Hematopoietic multipotent progenitor cell treated with erythropoietin and hydrocortisone succinate and interleukin-3 and kit ligand, for 15 days (in vitro differentiated cells): ENCODE measurements at places on chromosomes 1 and 21.
A peak's percentile ranks its signal among the peaks of the same experiment; 100 is the strongest.

- DNase-seq = no peak
Observed at GRCh38 chr1:178254433-178254832, 160.5 kb downstream of the RASAL2 start.

DNA sequence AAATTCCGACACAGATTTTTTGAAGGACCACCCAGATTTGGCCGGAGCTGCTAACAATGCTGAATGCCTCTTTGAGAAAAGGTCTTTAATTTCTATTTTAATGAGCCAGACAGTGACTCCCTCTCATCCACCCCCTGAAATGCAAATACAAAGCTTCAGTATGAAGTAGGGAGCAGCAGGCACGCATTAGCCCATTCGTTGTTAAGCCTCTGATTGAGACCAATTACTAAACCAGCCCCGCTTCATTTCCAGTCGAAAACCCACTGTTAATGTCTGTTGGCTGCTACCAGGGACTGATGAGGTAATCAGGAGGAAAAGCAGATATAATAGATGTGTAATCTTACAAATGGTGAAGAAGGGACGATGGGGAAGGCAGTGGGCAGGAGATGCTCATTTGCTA, 4.8 kb upstream of the C8A start:
- no peak for DNase-seq

- DNase-seq = no peak
Observed at GRCh38 chr1:102097451-102097850, 100.7 kb upstream of the OLFM3 start.

GRCh38 chr21:43918385-43918947, 53.4 kb downstream of the AGPAT3 start:
- no peak for DNase-seq

DNA sequence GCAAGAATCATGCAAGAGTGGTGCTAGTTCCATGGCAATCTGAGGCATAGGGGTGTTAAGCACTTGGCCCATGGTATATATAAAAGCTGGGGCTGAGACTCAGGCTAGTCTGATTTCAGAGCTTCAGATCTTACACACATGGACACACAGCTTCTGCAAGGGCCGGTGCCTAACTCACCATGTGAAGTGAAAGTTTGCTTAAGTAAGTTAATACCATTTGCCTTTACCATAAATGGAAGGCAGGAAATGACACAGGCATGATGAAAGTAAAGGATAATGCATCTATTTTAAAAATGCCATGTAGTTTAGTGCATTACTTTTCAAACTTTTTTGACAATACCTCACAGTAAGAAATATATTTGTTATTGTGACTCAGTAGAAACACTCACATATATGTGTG, 122.6 kb downstream of the KCNJ6 start:
- no peak for DNase-seq

- DNase-seq = no peak
Observed at GRCh38 chr1:58409336-58409735, 137.2 kb downstream of the OMA1 start.

- DNase-seq = no peak
Observed at GRCh38 chr1:235631816-235632215, 17.8 kb downstream of the GNG4 start.

DNA sequence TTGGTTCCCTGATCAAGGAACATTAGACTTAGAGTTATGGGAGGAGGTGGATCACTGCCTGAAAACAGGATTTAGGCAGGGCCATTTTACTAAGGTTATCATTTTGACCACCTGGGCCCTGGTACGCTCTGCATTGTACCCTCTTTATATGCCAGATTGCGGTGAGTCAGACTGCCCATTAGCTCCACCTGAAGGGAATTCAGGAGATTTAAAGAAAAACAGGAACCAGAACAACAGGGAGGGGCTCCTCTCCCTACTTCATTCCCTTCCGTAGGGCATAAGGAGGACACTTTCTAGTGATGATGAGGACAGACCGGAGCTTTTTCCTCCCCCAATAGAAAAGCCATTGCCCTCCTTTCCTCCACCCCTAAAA, 20.6 kb upstream of the ITLN1 start:
- no peak for DNase-seq

DNA sequence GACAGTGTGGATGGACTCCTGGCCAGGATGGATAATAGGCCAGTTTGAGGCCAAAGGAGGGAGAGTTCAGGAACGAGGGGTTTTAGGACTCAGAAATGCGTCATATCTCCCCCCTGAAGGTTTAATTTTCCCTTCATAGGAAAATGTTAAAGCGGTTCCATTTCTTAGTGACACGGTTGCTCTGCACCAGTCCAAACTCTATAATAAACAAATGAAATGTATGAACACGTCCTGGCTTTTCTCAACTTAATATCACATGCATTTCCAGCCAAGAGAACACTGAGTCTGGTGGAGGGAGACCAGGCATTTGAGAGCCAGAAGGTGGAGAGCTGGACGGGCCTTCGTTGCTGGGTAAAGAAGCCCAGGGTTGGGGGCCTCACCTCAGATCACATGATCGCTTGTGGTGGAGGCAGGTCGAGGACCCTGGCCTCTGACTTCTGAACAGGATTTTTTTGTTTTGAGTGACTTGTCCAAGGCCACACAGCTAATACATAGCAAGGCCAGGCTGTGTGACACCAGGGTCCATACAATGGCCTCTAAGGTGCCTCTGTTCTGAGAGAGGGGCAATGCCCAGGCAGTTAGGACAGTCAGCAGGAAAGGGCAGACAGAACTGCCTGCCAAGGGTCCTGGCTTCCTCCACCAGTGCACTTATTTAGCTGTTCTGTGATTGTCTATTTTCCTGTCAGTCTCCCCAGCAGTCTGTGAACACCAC, 11.4 kb downstream of the SLC1A7 start:
- DNase-seq = no peak

- no peak for DNase-seq
Observed at GRCh38 chr21:42784276-42784675, 95.1 kb downstream of the WDR4 start.

DNA sequence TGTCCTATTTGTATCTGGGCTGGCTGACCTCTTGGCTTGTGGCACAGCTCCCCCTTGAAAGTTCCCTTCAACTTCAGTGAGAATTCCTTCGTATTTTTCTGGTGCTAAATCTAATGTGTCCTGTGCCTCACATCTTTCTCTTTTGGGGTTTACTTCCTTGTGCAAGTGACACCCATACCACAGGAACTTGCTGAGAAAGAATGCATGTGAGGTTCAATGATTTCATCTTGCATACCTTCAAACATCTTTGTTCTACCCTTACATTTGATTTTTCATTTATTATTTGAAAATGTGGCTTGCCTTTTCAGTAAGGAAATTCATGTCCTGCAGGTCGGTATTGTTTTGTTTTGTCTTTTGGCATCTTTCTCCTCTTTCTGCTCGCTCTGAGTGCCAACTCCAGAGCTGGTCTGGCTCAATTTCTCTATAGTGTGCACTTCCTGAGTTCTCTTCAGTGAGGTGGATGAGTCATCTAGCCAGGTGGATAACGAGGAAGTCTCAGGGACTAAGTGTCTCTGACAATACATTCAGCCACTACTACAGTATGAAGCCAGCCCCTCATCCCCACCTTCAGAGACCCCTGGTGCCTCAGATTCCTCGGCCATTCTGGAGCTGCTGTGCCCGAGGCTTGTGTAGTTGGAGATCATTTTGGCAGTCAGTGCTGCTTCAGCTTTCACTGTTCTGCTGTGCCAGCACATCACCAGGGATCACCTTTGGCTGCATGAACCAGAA, 59.5 kb downstream of the RIPK4 start:
- DNase-seq = no peak

DNA sequence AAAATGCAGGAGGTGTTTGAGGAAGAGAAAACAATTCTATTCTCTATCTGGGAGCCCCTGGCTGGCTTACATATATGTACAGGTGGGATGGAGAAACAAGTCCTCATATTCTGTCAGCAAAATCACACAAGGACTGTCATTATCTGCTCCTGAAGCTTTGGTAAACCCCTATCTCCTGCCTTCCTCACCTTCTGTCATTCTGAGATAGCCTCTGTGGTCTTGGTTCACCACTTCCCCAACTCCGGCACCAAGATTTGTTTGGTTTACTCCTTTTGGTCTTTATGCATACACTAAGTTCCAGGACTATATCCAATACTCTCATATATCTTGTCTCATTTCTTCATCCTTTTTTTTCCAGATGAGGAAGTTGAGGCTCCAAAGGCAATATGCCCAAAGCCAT, 551.1 kb downstream of the PLPP3 start:
- DNase-seq = no peak

DNA sequence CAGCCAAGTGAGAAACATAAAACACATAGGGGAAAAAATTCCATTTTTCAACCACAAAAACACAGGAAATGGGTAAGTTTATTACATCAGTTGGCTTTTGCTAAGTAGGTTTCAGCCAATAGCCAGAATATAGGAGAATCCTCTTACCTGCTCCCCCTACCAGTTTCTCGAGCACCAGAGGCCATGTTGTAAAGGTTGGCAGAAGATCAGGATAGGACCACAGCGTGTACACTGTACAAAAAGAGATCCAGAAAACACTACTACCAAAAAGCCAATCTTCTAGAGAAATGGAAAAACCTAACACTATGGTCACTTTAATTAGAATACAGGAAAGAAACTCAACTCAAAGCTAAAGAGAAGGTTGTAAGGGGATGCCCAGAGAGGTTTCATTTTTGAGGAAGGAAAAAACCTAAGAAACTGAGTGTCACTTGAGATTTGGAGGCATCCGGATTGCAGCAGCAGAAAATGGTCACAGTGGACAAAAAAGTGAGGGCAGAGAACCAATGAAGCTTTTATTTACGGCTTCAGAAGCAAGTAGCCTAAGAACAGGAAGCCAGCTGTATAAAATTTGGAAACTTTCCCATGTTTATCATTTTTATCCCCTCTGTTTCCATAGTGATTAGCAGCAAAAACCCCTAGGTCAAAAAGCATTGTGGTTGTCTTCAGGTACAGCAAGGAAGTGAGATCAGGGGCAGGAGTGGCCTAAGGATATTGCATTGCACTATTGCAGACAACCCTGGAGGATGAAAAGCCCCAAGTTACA, 2.9 kb downstream of the EIF2D start:
- no peak for DNase-seq

DNA sequence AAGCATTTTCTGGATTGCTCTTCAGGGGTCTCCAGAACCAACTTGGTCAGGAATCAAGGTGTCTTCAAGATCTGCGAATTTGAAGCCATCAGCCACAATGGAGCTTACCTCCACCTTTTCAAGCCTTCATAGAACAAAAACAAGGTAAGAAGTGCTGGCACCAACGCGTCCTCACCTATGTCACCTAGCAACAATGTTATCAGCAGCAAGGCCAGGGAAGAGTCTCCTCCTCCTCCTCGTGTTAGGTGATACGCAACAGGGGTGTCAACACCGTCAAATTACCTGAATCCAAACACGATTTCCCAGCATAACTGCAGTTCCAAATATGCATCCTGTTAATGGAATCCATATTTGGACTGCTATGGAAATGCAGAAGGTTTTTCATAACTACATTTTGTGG, 4.1 kb upstream of the TIAM1 start:
- DNase-seq = no peak

- DNase-seq = peak; percentile 6
Observed at GRCh38 chr21:38910390-38911067, 104.8 kb downstream of the ETS2 start.

DNA sequence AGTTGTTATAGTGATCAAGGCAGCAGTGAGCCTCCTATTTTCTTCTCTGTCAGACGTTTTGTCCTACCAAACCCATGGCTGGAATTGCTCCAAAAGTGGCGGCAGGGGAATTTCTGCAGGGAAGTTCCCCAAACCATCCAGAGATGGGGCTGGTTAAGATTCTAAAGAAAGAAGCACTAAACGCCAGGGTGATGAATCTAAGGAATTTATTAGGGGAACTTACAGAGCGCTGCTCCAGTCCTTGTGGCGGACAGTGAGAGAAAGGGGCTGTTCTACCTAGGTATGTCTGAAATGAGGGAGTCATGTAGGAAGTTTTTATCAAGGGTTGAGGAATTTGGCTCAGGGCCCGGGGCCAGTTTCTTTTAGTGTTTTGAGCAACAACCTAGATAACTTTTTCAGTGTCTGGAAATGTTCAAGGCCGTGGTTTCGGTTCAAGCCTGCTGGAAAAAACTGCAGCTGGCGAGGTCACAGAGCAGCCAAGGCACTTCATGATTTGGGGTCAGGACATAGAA, 222.4 kb upstream of the B3GALT2 start:
- no peak for DNase-seq

DNA sequence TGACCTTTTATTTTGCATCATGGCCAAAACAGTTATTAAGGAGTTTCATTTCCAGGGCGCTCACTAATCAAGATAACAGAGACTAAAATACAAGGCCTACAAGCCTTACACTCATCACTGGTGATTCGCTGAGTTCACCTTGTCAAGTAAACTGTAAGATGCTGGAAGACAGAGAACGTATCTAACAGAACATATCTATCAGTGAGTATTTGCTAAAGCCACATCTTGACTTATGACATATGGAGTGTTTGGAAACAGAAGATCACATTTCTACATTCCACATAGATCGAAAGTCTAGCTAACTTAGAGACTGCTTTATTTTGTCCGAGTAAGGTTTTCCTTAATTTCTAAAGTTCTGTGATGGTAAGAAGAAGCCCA, 506.5 kb downstream of the SMYD3 start:
- no peak for DNase-seq

DNA sequence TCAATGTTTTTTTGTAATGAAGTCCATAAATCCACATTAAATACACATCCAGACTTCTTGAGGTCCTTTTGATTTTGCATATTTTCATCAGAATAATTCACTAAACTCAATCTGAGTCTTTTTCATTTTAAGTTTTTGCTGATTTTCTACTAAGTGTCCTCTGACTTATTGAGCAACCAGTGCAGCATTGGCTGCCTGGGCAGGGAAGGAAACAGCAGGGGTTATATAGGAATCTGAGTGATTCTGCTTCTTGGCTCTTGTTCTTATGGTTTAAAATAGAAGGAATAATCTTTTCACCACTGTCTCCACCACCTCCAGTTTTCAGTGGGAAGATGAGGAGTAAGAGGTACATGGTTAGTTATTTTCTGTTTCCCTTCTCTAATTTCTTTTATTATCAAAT, 88.4 kb downstream of the ST6GALNAC5 start:
- DNase-seq = no peak

DNA sequence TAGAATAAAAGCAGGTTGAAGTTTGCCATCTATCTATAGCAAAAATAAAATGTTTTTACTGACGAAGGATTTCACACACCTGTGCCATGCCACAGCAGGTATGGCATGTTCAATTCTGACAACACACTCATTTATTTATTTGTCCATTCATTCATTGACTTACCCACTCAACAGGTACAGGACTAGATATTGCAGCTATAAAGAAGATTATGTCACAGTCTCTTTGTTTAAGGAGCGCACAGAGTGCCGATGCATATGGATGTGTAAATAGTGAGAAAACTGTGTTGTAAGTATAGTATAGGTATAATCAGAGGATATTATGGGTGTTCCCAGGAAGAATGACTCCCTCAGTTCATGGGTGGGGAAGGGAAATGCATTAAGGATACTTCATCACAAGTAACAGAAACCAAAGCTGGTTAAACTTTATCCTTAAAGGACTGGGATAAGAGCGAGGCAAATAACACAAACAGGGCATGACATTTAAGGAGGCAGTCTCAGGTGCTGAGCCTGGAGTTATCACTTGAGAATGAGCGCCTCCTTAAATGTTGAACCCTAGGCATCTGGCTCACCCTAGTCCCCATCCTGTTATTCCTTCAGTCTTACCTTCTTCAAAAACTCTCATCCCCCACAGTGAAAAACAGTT, 7.9 kb upstream of the ZRANB2 start:
- no peak for DNase-seq
